ENCODE measurements at places on chromosomes 1 and 21.

DNA sequence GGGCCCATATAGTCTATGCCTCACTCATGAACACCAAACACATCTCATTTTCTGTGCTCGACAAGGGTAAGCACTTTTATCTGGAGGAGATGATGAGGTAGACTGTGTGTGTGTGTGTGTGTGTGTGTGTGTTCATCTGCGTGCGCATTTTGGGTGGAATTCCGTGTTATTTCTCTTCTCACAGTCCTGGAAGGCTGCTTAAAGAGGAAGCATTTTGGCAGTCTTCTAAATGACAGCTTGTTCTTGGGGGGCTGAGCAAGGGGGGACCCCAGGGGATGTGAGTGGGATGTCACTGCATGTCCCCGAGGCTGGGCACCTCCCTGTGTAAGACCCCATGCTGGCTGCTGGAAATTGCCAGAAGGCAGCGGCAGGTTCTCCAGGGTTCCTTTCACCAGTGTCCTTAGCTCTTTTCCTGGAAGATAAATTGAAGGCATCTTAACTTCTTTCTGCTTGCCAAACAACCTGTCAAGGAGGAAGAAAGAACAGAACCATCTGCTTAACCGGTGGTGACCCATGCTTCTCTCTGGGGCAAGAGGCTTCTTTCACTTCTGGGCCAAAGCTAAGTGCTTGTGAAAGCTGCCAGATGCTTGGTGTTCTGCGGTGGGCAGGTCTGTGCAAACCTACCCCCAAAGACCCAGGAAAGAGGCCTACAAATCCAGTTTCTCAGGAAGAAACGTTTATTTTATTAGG lies 9.9 kb upstream of the RD3 start:
- no peak for DNase-seq

DNA sequence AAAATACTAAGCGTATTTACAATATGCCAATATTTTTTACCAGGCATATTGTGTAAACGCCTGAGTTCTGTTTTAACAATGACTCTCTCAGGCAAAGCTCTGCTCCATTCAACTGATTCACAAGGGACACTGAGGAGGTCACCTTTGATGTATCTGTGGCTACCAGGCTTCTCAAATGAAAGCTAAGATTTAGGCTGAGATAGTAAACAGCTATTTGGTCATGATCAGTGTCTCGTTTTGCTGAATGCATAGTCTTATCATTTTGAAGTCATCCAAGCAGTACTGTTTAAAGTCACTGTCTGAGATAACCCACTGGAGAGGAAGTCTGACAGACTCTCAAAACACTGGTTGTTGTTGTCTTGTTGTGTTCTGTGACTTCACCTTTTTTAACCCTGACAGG lies 13.7 kb upstream of the PLPPR5 start:
- DNase-seq = no peak

DNA sequence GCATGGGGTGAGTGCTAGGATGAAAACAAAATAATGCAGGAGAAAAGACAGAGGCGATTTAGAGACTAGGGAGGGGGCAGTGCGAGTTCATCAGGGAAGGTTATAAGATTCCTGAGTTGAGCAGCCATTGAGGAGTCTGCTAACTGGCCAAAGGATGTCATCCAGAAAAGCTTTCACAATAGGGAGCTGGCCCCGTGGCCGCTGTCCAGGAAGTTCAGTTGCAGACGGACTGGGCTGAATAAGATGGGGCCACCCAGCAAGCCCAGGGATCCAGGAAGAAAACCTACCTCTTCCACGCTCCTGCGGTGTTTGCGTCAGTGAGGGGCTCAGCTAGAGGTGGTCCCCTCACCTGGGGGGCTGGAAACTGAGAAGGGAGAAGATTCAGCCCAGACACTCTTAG lies 4.0 kb upstream of the PKP1 start:
- no peak for DNase-seq

GRCh38 chr1:59494145-59494833 lies 197.4 kb downstream of the FGGY start:
- no peak for DNase-seq

DNA sequence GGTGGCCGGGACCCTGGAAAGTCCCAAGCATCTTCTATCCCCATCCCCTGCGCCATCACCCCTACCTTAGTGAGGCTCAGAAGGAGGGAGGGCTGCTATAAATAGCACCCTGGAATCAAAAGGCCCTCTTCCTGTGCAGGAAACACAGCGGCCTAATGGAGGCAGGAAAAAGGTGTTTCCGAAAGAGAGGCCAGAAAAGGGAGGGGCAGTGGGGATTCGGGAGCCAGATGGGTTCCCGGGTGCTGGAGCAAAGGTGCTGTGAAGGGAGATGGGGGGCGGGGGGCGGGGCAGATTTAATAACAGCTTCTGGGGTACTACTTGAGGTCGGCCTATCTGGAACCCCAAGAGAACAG lies 16.6 kb downstream of the NAV1 start:
- no peak for DNase-seq

- DNase-seq = no peak
Observed at GRCh38 chr21:46057111-46057709, 40.7 kb upstream of the COL6A2 start.

DNA sequence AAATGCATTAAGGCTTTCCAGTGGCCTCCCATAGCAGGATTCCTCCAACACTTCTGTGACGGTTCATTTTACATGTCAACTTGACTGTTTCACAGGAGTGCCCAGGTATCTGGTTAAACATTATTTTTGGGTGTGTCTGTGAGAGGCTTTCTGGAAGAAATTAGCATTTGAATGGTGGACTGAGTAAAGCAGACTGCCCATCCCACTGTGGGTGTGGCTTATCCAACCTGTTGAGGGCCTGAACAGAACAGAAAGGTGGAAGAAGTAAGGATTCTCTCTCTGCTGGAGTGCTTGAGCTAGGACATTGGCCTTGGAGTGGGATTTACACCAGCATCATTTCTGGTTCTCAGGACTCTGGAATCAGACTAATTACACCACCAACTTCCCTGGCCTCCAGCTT lies 85.6 kb downstream of the RGS7 start:
- no peak for DNase-seq

DNA sequence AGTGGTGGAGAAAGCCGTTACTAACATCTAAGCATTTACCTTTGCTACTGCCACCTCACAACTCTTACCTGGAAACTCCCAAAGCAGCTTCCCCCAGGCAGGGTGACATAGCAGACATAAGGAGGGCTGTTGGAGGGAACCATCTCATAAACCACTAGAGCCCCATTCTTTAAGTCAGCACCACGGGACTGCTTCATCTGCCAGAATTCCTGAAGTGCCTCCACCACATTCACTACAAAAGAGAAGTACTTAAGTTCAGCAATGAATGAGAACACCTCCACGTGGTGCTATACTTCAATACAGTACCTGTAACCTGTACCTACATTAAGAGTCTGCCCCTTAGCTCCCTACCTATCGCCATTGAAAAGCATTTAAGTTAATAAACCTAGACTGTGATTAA lies 10.3 kb downstream of the LIX1L start:
- no peak for DNase-seq

GRCh38 chr1:226625832-226626576 lies 77.4 kb downstream of the STUM start:
- no peak for DNase-seq

All from fibroblast of skin of left quadriceps (primary cell).